ENCODE measurements at places on chromosomes 4 and X. TPM values are rescaled to one million over a fixed set of nuclear protein-coding genes. Genes with fewer than 3 reads are reported as not detected.

The PPP1R2C gene
- total RNA-seq, result not detected

The AFM gene
- total RNA-seq, result not detected

The SPP1 gene
- total RNA-seq, result 1,002 TPM

The RAB41 gene
- not detected for total RNA-seq

The XAGE1A gene
- not detected for total RNA-seq

The MMRN1 gene
- not detected for total RNA-seq

The SNX12 gene
- total RNA-seq, result 82.7 TPM

The CDS1 gene
- 22.4 TPM for total RNA-seq

The ARHGAP24 gene
- 10.2 TPM for total RNA-seq

The KCTD8 gene
- not detected for total RNA-seq

The NLGN3 gene
- 2.1 TPM for total RNA-seq

The H2BW2 gene
- total RNA-seq, result not detected

The TMEM31 gene
- not detected for total RNA-seq

The PDE6B gene
- not detected for total RNA-seq

The SYAP1 gene
- total RNA-seq, result 40.7 TPM

The SLC49A3 gene
- total RNA-seq, result 0.40 TPM

The CCDC160 gene
- total RNA-seq, result 1.0 TPM

The NMU gene
- total RNA-seq, result 4.1 TPM

The MAOA gene
- 3.3 TPM for total RNA-seq

The GAGE2A gene
- total RNA-seq, result not detected

The BCLAF3 gene
- total RNA-seq, result 11.1 TPM

The BTC gene
- 8.1 TPM for total RNA-seq

The RIPPLY1 gene
- 0.31 TPM for total RNA-seq

The PPP2R2C gene
- total RNA-seq, result 9.8 TPM

The REPS2 gene
- total RNA-seq, result 14.5 TPM

The IL2RG gene
- 0.57 TPM for total RNA-seq

The NALF2 gene
- 6.3 TPM for total RNA-seq

The AADAT gene
- 13.8 TPM for total RNA-seq

The CLGN gene
- total RNA-seq, result 2.1 TPM

The TMSB15C gene
- 4.0 TPM for total RNA-seq

The FAM47B gene
- not detected for total RNA-seq

The CT45A9 gene
- total RNA-seq, result not detected

The PRDM8 gene
- total RNA-seq, result 1.8 TPM

The CISD2 gene
- total RNA-seq, result 34.9 TPM

The OPRPN gene
- total RNA-seq, result not detected

The PGRMC1 gene
- 121 TPM for total RNA-seq

The TMEM175 gene
- 18.8 TPM for total RNA-seq

The PDCL2 gene
- total RNA-seq, result not detected

The EREG gene
- total RNA-seq, result 422 TPM

The CT45A10 gene
- total RNA-seq, result not detected

The GUCY1A1 gene
- 23.6 TPM for total RNA-seq

The RADX gene
- total RNA-seq, result 4.3 TPM

The KIAA1210 gene
- not detected for total RNA-seq

The ARMCX1 gene
- 0.92 TPM for total RNA-seq

The HOPX gene
- not detected for total RNA-seq

The ZCCHC12 gene
- total RNA-seq, result not detected

The ATG4A gene
- 10.5 TPM for total RNA-seq

The BMP15 gene
- total RNA-seq, result not detected

The ANKRD50 gene
- 24.3 TPM for total RNA-seq

The ARR3 gene
- not detected for total RNA-seq

The CTAG1B gene
- total RNA-seq, result not detected

The VSIG4 gene
- total RNA-seq, result not detected

The HSFX4 gene
- total RNA-seq, result not detected

The C4orf51 gene
- not detected for total RNA-seq

Measured in Calu3 (cell line).